HCT116 (cell line): ENCODE measurements at places on chromosomes 16 and 17.

GRCh38 chr16:50822671-50823070, 80.8 kb downstream of the CYLD start:
- no peak for DNase-seq

DNA sequence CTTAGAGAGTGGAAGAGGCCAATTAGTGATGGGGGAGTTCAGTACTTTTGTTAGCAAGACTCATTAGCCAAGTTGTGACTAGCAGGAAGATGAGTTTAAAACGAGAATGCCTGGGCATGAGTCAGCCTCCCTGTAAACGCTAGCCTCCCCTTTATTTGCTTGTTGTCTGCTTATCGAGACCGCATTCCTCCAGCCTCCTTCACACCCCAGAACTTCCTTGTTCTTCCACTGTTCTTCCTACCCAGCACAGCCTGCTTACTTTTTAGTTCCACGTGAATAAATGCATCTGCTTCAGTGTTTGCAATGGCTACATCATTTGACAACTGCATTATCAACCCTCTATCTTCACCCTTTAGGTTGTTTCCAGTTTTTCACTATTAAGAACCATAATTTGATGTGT, 20.2 kb upstream of the OR3A1 start:
- no peak for DNase-seq

DNA sequence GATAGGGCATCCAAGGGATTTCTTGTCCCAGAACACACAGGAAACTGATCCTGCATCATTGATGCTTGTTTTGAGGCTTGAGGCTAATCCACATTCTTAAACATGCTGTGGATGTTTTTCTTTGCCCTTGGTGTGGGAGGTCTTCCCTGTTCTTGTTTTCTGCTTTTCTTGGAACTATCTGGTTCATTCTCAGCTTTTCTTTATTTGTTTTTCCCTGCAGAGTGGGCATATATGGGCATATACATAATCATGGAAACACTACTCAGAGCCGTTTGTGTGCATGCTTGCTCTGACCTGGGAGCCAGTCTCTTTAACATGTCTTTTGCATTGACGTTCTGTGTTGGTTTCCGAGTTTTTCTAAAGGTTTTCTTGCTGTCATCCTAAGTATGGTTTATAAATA, 300.0 kb downstream of the SNX29 start:
- DNase-seq, result no peak

DNA sequence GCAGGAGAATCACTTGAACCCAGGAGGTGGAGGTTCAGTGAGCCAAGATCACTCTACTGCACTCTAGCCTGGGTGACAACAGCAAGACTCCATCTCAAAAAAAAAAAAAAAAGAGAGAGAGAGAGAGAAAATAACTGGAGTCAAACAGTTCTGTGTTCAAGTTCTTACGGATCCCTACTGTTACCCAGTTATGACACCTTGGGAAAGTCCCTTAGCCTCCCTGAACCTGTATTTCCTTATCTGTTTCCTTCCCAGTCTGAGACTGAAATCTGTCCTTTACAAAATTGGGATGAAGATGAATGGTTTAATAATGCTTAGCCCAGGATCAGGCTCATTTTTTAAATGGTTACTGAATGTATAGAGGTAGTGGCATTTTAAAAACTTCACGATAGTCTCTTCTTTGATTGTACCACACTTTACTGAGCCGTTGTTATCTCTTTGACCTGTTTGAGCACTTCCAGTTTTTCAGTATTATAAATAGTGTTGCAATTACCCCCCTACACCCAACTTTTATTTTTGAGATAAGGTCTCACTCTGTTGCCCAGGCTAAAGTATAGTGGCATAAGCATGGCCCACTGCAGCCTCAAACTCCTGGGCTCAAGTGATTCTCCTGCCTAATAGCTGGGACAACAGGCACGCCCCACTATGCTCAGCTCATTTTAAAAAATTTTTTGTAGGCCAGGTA, 17.1 kb downstream of the ZNF768 start:
- DNase-seq, result no peak

DNA sequence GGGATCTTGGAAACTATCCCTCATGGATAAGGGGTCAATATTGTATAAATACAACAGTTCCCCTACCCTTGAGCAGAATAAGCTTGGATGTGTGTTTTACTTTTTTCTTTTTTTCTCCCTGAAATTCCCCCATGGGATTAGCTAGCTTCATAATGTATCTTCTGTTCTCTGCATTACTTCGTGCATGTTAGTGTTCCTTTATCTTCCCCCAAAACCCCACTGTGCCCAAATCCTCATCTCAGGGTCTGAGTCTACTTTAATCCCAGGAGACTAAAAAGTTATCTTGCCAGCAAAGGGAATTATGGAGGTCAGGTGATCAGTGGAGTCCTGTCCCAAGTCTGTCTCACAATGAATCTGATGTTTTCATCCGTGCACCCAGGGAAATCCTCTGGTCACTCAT, 217.5 kb upstream of the CNTNAP4 start:
- DNase-seq, result no peak

- DNase-seq, result no peak
These were observed 124.7 kb upstream of the NOG start for GRCh38 chr17:56468840-56469239.

DNA sequence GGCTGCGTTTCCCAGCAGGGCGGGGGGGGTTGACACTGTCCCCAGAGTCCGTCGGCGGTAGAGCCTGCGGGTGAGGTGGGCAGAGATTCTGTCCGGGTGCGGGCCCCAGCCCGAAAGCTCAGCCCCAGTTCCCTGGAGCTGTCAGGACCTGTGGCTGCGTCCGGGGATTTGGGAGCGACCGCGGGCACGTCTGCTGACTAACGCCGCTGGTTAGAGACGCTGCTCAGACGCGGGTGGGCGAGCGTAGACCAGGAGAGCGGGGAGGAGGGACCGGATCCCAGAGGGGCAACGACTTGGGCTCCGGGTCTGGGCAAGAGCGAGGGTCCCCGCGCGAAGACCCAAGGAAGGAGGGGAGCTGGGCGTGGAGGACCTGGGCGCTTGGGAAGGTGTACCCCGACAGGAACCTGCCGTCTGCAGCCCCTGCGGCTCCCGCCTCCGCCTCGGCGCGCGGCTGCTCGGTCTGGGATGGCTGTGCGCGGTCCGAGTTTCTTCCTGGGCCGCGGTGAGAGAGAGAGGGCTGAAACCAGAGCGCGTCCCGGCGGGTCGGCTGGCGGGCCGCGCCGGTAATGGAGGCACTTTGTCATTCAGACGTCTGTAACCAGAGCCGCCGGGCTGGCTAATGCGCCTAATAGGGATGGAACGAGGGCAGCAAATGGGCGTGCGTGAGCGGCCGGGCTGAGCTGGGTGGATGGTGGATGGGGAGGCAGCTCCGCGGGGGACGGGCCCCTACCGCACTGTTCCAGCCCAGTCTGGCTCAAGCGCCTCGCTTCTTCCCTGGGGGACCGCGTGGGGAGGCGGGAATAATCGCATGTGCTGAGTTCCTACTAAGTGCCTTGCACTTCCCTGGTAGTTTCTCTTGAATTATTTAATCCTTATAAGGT, 2.3 kb downstream of the NGFR start:
- DNase-seq, result no peak

GRCh38 chr16:84356591-84357116, 11.7 kb upstream of the ATP2C2 start:
- DNase-seq, result no peak

GRCh38 chr17:71208111-71208704, 912.6 kb upstream of the SOX9 start:
- DNase-seq, result no peak

- DNase-seq, result no peak
These were observed 282.9 kb downstream of the C16orf95 start for GRCh38 chr16:87034317-87034716.

- DNase-seq, result no peak
These were observed 16.3 kb upstream of the NKD1 start for GRCh38 chr16:50531901-50532300.

GRCh38 chr17:56943505-56944125, 17.2 kb downstream of the COIL start:
- DNase-seq, result no peak

DNA sequence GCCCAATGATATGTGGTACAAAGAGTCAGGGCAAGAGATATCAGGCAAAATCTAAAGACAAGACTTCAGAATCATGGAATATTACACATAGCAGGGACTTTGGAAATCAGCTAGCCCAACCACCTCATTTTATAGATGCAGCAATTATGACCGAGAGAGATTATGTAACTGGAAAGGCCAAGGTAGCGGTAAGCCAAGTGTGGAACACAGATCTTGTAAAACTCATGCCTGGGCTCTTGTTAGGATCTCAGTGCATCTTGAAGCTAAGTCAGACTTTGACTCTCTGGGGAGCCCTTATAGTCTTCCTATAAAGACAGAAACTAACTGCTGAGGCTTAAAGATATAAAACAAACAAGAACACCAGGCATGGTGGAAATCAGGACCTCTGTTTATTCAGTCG, 18.6 kb downstream of the MAP2K6 start:
- no peak for DNase-seq

- peak; percentile 28 for DNase-seq
These were observed 24.9 kb upstream of the CRYM start for GRCh38 chr16:21302898-21303528.

- DNase-seq, result no peak
These were observed 47.1 kb downstream of the ABCA8 start for GRCh38 chr17:68908045-68908444.

- no peak for DNase-seq
These were observed 9.7 kb upstream of the CSF3 start for GRCh38 chr17:40005520-40005919.

DNA sequence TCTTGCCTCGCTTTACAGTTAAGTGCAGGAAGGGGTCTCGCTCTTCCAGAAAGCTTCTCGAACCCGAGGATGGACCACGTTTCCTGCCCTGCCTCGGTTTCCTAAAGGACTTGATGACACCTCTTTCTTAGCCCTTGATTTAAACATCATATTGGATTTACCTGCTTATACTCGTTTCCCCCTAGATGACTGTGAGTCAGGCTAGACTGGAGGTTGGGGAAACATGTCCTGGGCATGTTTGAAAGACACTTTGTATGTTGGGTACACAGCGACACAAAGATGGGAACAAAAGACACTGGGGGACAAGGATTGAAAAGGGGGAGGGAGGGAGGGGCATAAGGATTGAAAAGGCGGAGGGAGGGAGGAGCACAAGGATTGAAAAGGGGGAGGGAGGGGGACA, 30.0 kb downstream of the SDK2 start:
- DNase-seq, result no peak

DNA sequence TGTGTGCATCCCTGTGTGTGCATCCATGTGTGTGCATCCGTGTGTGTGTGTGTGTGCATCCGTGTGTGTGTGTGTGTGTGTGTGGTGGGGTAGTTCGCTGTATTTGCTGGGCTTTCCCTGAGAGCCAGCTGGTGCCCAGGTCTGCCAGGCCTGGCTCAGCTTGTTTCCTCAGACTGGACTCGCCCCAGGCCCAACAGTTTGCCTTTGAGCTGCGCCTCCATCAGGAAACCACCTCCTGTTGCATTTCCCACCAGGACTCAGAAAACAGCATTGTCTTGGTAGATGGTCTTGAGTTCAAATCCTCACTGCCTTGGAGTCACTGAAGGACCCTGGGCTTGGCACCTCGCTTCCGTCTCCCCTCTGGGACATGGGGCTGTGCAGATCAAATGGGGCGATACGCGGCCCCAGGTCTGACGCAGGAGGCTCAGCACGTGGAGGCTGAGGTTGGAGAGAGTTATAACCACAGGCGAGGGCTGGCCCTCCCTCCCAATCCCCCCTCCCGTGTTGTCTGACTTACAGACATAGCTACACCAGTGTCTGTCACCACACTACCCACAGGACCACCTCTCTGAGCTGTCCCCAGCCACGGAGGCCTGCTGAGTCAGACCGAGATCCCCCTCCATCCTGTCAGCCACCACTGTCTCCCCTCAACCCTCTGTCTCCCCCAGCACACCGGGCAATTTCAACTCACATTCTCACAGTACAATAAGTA, 4.7 kb downstream of the ITGAE start:
- no peak for DNase-seq

DNA sequence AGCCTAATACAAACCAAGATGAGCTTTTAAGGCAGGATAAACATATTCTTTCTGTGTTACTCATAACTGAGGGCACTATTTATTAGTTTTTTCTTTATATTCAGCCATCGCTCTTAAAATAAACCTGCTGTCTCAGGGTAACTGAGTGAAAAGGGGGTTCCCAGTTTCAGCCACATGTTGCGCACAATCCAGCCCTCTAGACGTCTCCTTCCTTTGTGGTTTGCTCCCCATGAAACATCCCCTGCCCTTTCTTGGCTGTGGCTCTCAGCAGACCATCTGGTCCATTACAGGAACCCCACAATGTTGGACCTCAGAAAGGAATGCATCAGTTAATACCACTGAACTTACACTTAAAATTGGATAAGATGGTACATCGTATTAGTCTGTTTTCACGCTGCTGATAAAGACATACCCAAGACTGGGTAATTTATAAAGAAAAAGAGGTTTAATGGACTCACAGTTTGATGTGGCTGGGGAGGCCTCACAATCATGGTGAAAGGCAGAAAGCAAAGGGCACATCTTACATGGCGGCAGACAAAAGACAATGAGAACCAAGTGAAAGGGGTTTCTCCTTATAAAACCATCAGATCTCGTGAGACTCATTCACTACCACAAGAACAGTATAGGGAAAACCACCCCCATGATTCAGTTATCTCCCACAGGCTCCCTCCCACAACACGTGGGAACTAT, 12.6 kb upstream of the IL21R start:
- no peak for DNase-seq

- DNase-seq, result no peak
These were observed 132.4 kb downstream of the PRKCB start for GRCh38 chr16:23968176-23968575.

DNA sequence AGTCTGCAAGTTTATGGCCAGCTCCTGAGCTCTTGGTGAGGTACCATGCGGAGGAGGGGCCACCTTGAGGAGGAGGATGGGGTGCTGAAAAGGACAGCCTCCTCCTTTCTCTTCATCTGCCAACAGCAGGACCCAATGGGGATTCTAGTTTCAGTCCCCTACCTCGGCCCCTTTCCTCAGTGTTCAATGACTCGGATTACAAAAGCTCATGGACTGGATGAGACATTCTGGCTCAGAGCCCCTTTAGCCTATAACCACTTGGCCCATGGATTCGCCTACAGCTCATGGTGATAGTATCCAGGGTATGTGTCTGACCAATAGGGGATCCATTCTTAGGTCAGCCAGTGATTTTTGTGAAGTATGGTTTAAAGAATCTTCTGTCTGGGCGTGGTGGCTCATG, 8.5 kb upstream of the PIK3R6 start:
- no peak for DNase-seq

- DNase-seq, result no peak
These were observed at the start of gene BCO1 for GRCh38 chr16:81238296-81239011. TSS of gene BCO1 (plus strand) at chr16:81238689. CDS start at chr16:81238909, 220 bp downstream.

GRCh38 chr17:80102664-80103448, 1.5 kb downstream of the GAA start:
- no peak for DNase-seq

DNA sequence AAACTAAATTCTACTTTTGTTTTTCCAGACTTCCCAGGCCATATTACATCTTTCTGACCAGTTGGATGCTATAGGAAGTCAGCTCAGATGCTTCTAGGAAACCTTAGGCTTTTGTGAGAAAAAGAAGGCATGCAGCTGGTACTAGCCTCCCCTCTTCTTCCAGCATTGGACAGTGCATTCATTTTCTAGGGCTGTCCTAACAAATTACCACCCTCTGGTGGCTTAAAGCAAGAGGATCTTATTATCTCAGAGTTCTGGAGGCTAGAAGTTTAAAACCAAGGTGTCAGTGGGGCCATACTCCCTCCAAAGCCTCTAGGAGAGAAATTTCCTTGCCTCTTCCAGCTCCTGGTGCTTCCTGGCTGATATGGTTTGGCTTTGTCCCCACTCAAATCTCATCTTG, 467.8 kb downstream of the SLC39A11 start:
- no peak for DNase-seq
